Stimulated activated CD4-positive, alpha-beta T cell treated with anti-CD3 and anti-CD28 coated beads, Interleukin-4, amount 100 ng/mL, for 1 hour (primary cell): ENCODE measurements at places on chromosomes 1 and 21.
A peak's percentile ranks its signal among the peaks of the same experiment; 100 is the strongest.

DNA sequence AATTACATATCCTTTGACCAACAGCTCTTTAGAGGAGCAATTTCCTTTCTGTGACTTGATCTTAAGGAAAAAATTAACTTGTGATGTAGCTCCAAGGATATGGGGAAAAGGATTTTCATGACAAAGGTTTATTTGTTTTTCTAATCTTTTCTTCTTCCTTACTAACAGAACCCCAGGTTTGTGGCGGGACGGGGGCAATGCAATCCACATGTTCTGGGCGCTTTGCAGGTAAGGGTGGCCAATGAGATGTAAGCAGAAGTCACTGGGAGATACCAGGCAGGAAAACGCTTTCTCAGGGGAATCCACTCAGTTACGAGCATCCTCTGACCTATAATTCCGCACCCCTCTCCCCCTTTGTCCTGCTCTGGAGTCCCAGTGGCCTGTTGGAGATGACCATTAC lies 122.0 kb downstream of the MRPS6 start:
- no peak for DNase-seq

DNA sequence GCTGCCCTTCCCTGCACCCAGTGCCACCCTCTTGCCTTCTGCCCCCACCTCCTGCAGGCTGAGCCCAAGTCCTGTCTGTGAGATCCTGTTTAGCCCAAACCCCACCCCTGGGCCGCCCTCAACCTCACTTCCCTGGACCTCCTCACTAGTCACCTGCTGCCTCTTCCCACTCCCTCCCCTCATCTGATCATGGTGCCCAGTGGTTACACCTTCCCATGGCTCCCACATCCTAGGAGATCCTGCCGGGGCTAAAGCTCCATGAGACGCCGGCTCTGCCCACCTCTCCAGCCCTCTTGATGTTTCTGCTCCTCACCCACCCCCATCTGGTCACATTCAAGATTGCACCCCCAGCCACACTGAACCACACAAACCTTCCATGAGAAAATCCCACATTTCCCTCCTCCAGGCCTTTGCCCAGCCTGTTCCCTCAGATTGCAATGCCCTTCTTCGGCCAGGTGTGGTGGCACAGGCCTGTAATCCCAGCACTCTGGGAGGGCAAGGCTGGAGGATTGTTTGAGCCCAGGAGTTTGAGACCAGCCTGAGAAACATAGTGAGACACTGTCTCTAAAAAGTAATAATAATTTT lies 17.0 kb downstream of the TTC39A start:
- DNase-seq: no peak

DNA sequence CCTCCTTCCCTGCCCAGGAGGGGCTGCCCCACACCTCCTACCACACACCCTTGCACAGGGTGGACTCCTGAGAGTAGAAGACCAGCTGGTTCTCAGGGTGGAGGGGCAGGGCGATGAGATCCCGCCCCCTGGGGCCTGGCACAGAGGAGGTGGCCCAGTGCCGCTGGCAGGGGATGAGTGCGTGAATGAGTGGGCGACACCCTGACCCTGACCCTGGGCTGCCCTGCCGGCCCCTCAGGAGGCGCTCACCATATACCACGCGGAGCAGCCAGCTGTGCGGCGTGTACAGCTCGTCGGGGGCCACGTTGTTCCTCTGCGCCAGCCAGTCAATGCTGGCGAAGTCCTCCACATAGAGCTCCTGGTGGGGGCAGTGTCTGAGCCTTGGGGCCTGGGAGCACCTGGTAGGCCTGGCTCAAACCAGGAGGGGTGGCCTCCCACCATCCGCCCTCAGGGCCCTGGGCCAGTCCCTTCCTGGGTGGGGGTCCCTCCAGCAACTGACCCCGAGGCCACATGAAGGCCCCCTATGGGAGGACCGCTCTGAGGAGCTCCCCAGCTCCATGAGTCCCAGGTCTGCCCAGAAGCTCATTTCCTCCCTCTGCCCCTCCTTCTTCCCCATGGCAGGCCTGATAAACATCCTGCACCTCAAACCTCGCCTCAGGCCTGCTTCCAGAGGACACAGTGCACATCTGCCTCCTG lies 13.0 kb downstream of the LSS start:
- no peak for DNase-seq

DNA sequence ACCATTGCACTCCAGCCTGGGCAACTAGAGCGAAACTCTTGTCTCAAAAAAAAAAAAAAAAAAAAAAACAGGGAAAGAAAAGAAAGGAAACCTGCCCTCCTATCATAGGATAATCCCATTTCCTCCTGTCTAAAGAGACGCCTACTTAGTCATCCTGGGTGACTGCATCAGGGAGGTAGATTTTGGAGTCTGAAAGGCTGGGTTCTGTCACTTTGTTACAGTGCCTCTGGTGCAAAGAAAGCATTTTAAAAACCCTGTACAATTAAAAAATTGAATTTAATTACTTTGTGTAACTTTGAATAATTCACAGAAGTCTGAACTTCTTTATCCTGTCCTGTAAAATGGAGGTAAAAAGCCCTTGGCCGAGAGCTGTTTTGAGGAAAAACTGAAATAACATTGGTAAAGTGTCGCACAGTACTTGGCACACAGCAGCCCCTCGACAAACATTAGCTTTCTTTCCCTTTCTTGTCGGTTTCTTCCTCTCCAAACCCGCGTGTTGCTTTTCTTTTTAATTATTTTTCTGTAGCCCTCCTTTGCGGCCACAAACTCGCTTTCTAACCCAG lies 657 bp upstream of the HDAC1 start:
- DNase-seq: no peak

DNA sequence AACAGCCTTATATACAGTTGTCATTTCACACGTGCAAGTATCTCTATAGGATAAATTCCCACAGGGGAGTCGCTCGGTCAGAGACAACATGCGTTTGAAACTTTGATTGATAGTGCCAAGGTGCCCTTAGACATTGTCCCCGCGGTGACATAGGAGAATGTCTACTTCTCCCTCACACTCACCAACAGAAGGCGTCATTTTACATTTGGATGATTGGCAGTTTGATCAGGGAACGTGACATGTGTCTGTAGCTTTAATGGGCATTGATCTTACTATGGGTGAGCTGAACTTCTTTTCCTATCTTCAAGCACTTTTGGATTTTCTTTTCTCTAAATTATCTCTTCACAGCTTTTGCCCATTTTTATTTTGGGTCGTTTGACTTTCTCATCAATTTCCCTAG lies 42.6 kb upstream of the PAX7 start:
- DNase-seq: no peak

DNA sequence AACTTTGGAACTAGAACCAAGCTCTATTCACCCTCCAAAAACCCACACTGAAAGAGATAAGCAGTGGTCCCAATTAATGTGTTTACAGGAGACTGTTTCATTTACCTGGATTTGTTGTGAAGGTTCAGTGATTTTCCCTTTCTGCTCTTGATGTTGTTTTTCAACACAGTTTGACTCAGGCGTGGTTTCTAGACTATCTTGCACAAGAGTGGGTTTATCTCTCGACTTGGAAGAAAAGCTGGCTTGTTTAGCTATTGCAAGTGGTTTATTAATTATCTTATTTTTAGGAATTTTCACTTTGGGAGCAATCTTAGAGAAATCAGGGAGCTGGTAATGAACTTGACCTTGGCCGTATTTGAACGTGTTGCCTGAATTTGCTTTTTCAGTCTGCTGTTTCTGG lies 5.3 kb downstream of the AKNAD1 start:
- no peak for DNase-seq

GRCh38 chr1:52567943-52568342 lies 15.1 kb upstream of the TUT4 start:
- no peak for DNase-seq

DNA sequence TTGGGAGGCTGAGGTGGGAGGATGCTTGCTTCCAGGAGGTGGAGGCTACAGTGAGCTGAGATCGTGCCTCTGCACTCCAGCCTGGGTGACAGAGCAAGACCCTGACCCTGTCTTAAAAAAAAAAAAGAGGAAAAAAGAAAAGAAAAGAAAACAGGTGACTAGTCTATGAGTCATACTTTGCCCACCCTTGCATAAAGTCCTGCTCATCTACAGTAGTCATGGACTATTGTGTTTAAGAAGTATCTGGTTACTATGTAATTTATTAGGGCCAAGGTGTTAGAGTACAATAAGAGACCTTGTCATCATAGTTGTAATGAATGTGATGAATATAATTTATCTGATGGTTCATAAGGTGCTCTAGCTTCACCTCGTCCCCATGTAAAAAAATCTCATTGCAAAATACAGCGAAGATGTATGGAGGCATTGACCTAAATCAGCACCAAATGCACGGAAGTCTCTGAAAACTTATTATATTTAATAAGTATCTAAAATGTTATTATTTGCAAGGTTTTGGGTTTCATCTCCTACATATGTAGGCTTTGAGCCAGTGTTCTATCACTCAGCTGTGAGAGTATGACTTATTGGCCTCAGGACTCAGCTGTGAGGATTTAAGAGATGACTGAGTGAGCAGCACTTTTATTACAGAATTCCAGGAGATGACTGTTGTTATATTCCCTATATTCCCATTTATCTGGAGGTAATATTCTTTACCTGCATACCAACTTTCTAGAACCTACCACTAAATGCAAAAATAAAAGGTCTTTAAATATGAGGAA lies 19.9 kb upstream of the KCNJ6 start:
- DNase-seq: no peak

- no peak for DNase-seq
These were observed 92.1 kb downstream of the SYF2 start for GRCh38 chr1:25140073-25140797.

DNA sequence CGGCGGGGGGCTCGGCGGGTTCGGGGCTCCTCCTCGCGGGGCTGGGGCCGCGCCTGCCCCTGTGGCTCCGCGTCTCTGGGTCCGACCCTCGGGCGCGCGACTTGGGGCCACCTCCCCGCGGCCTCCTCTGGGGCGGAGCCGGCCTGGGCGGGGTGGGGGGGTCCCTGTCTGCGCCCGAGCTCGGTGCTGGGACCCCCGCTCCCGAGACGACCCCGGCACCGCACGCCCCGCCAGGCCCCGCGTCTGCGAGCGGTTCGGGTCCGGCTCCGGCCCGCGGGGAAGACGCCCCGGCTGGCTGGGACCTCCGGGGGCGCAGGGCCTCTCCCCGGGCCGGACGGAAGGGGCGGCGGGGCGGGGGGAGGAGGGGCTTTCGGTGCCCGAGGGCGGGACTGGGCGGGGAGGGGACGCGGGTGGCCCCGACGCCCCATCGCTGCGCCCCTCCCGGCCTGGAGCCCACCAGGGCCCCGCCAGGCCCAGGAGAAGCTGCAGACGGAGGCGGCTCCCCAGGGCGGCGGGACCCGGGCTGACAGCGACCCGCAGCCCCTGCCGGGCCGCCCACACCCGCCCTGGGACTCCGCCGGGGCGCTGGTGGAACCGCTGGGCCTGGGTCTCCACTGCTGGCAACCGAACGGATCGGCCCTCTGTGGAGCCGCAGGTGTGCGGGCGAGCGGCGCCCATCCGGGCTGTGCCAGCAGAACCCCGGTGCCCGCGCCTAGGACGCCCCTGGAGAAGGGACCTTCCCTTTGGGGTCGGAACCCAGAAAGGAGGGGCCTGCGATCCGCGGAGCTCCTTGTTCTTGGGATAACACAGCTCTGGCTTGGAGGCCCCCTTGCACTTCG lies 610 bp downstream of the COL6A2 start:
- DNase-seq: no peak

GRCh38 chr1:169711469-169712308 lies at the start of gene SELL:
Gene SELL, minus strand, starts transcription at chr1:169711620. Its CDS starts 122 bp downstream, at chr1:169711498.
- DNase-seq: peak; percentile 68

DNA sequence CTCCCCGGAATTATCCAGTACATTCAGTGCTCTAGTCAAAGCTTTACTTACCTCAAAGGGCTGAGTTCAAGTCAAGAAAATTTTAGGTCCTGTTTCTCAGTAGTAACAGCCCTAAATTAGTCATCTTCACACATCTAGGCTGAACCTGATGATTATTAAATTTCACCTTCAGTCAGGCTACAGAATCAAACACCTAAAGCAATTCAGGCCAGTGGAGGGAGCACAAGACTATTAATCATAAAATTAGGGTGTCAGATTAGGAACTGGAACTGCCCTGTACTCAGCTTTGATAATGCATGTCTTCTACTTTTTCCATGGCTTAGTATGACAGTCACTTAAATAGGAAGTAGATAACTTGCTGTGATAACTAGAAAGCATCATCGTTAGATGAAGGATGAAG lies 28.4 kb upstream of the BCAS2 start:
- no peak for DNase-seq

DNA sequence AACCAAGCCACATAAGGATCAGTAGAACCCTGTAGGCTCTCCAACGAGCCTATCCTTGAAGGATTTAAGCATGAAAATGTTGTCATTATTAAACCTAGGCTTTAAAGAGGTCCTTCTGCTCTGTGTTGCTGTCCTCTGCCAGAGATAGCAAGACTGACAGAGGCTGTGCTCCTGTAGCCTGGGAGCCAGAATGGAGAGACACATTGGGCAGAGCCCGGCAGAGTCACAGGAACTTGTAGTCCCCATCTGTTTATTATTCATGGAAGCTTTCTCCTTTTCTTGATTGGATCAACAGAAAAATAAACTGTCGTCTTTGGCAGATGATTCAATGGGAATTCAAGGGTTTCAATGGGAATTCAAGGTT lies 19.2 kb upstream of the SLAMF1 start:
- DNase-seq: no peak

GRCh38 chr1:204634260-204634910 lies 51.2 kb downstream of the LRRN2 start:
- DNase-seq: no peak

- peak; percentile 47 for DNase-seq
These were observed 894 bp downstream of the EPB41 start for GRCh38 chr1:28915031-28915895.

GRCh38 chr1:116170721-116171589 lies 59.8 kb downstream of the MAB21L3 start:
- no peak for DNase-seq

DNA sequence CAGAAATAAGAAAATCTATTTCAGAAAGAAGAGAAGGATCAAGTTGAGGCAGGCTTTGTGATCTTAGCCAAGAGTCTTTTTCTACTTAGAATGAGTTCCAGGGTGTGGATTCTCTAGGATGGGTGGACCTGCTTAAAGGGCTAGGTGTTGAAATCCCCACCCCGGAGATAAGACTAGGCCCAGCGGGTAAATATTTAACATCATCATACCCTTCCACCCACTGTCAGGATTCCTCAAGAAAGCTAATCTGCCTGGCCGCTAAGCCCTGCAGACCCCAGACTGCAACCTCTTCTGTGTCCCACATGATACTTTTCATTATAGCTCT lies 5.8 kb downstream of the IGSF9 start:
- no peak for DNase-seq

- no peak for DNase-seq
These were observed 85.8 kb downstream of the MIS18A start for GRCh38 chr21:32193098-32193465.
